ENCODE measurements at places on chromosomes 11 and 22. TPM values are rescaled to one million over a fixed set of nuclear protein-coding genes. Genes with fewer than 3 reads are reported as not detected.

DNA sequence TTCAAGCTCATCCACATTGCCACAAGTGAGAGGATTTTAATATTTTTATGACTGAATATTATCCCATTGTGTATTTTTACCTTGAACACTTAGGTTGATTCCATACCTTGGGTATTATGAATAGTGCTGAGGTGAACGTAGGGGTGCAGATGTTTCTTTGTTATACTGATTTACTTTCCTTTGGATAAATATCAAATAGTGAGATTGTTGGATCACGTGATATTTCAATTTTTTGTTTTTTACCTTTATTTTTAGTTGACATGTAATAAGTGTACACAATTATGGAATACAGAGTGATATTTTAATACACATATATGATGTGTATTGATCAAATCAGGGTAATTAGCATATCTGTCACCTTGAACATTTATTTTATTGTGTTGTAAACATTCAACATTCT lies 8.1 kb downstream of the OR10W1 start:
- DNase-seq: no peak
- H3K27me3 ChIP-seq: no peaks in the 10 kb centered on the region
- no peak overlapping the region for H3K27ac ChIP-seq

Gene PAX6
- total RNA-seq: 2.7 TPM

Gene SERPIND1
- 0.18 TPM for total RNA-seq

Gene TSGA10IP
- not detected for total RNA-seq

Gene SCO2
- 1.1 TPM for total RNA-seq
